ENCODE measurements at places on chromosomes 7 and 10.

DNA sequence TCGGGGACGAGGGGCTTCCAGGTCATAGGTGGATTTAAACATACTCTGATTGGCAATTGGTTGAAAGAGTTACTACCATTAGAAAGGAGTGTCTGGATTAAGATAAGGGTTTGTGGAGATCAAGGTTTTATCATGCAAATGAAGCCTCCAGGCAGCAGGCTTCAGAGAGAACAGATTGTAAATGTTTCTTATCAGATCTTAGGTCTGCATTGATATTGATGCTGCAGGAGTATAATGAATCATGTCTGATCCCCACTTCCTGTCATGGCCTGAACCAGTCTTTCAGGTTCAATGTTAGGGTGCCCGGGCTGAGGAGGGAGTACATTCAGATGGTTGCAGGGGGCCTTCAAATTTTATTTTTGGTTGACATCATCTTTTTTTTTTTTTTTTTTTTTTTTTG is 51.4 kb downstream of the SH3PXD2A start:
- DNase-seq: no peak

- no peak for DNase-seq
These were observed 612.1 kb downstream of the AUTS2 start for GRCh38 chr7:70210200-70210935.

DNA sequence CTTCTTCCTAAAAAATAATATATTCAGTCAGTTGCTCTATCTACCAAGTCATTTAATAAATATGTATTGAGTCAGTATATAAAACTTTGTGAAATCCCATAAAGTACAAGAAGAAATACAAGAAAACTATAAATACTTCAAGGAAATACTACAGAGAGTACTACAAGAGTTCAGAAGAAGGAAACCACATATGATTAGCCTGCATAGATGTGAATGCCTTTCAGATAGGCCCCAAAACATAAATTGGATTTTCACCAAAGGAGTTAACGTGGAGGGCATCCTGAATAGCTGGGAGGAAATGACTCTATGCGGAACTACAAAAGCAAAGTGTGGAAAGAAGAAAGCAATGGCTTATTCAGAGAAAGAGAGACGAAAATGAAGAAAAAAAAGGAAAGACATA is 120.1 kb downstream of the LRRN3 start:
- no peak for DNase-seq

DNA sequence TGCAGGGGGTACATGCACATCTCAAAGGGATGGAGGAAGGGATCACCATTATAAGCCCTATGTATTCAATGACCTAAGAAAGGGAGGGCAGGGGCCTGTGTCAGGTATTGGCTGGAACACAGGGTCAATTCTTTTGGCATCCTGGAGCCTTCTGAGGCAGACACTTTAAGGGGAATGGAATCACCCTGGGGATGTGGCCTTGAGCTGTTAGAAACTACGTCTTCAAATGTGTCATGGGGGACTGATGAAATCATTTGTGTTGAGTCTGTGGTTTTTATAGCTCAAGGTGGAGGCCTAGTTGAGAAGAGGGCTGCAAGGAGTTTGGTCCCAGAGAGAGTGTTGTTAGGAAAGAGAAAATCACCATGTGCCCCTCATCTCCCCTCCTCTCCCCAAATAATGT is 206.1 kb upstream of the CELF2 start:
- no peak for DNase-seq

GRCh38 chr10:90642136-90642535 is 215.7 kb downstream of the HTR7 start:
- no peak for DNase-seq

DNA sequence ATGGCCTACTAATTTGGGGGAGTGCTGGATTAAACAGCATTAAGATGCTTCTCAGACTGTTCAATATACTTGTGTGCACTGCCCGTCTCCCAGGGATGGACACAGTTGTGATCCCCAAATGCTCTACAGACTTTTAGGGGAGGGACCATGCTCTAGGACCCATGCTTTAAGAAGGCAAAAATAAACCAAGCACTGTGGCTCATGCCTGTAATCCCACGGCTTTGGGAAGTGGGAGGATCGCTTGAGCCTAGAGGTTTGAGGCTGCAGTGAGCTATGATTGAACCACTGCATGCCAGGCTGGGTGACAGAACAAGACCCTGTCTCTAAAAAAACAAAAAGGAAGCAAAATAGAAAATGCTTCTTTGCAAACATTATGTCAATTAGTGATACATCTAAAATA is 102.6 kb downstream of the VOPP1 start:
- no peak for DNase-seq

GRCh38 chr10:97099089-97099488 is 86.7 kb downstream of the SLIT1 start:
- DNase-seq: no peak

DNA sequence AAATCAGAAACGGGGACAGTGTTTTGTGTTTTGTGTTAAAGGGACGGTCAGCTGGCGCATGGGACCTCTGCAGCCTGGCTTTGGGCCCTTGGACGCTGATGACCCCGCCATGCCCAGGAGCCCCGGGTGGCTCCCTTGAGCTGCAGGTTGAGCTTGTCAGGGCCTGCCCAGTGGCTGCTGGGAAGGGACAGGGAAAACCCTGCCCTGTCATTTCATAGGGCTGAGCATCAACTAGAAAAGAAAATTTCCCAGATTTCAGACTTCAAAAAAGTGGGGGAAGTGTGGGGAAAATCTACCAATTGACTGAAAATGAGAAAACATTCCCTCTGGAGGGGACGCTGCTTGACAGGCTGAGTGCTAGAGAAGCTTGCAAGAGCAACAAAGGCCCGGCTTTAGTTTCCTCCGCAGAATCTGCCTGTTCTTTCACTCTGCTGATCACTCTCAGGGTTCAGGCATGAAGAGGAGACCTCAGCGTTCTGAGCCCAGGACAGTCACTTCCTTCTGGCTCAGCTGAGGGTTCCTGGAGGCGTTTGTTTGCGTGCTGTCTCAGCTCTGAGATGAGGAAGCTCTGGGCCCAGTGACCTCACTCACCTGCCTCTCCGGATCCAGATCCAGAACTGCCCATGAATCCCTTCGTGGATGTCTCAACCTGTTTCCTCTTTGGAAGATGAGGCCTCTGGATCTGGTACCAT is 18.6 kb upstream of the DNAJB6 start:
- DNase-seq: peak; percentile 17

GRCh38 chr7:1663223-1663622 is 6.9 kb upstream of the ELFN1 start:
- no peak for DNase-seq

DNA sequence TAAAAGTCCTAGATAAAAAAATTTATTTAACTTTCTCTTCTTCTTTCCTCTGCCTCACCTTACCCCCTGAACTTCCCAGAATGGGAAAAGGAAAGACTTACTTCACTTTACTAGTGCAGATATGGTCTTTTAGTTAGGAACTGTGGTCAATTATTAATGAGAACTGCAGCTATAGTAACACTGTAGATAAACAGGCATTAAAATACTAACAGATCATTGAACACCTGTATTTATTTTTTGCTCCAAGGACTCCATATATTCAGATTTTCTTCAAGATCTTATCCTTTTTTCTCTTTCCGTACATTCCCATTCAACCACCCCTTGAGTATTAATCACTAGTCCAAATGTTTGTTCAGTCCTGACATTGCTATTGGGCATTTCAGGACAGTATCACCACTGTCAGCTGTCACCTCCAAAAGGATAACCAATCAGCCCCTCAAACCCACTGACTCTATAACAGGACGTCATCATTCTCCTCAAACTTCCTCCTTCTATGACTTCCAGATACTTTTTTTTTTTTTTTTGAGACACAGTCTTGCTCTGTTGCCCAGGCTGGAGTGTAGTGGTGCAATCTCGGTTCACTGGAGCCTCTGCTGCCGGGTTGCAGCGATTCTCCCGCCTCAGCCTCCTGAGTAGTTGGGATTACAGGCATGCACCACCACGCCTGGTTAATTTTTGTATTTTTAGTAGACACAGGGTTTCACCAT is 4.2 kb downstream of the CPVL start:
- DNase-seq: no peak

- no peak for DNase-seq
These were observed 112.2 kb upstream of the JCAD start for GRCh38 chr10:30171601-30172000.

DNA sequence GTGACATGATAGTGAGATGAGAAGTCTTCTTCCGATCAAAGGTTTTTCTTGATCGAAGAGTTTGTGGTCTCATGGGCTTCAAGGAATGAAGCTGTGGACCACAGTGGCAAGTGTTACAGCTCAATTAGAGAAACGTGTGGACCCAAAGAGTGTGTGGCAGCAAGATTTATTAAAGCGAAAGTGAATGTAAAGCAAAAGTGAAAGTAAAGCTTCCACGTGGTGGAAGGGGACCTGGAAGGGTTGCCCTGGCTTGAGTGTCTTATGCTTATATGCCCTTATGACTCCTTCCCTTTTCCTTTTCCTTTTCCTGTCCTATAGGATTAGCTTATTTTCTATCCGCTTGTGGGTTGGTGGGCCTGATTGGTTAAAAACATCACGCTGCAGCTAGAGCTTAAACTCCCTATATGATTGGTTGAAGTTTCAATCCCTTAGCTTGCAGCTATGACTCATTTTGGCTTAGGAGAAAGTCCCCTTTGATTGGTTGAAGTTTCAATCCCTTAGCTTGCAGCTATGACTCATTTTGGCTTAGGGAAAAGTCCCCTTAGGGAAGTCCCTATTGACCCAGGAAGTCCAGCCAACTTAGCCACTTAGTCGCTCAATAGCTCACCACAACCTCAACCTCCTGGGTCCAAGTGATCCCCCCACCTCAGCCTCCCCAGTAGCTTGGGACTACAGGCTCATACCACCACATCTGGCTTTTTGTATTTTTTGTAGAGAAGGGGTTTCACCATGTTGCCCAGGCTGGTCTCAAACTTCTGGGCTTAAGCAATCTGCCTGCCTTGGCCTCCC is 34.7 kb downstream of the MRPS24 start:
- peak; percentile 28 for DNase-seq

- no peak for DNase-seq
These were observed 12.5 kb upstream of the KCNK18 start for GRCh38 chr10:117184821-117185220.

DNA sequence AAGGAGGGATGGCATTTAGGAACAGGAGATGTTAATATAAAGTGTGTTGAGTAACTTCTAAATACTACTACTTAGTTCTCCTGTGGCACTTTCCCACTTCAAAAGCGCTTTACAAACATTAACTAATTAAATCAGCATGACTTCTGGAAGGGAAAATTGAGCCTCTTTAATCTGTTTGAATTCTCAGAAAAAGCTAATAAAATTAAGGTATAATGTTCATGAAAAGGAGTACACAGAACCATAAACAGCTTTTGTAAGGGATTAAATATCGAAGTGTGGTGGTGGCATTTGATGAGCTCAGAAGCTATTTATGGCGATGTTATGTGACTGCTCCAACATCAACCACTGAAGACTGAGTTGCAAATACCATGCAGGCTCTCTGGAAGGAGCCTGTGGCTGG is 10.2 kb upstream of the VAX1 start:
- DNase-seq: no peak

- DNase-seq: no peak
These were observed 370.2 kb downstream of the SFMBT2 start for GRCh38 chr10:7040681-7041080.

DNA sequence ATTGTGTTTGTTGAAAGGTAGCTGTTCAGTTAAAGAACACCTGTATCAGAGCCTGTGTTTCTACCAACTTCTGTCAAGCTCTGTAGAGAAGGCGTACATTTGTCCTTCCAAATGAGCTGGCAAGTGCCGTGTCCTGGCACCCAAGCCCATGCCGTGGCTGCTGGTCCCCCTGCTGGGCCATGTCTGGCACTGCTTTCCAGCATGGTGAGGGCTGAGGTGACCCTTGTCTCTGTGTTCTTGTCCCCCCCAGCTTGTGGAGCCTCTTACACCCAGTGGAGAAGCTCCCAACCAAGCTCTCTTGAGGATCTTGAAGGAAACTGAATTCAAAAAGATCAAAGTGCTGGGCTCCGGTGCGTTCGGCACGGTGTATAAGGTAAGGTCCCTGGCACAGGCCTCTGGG is 154.9 kb downstream of the EGFR start:
- DNase-seq: no peak

GRCh38 chr7:46208635-46209525 is 287.8 kb upstream of the IGFBP3 start:
- DNase-seq: no peak

DNA sequence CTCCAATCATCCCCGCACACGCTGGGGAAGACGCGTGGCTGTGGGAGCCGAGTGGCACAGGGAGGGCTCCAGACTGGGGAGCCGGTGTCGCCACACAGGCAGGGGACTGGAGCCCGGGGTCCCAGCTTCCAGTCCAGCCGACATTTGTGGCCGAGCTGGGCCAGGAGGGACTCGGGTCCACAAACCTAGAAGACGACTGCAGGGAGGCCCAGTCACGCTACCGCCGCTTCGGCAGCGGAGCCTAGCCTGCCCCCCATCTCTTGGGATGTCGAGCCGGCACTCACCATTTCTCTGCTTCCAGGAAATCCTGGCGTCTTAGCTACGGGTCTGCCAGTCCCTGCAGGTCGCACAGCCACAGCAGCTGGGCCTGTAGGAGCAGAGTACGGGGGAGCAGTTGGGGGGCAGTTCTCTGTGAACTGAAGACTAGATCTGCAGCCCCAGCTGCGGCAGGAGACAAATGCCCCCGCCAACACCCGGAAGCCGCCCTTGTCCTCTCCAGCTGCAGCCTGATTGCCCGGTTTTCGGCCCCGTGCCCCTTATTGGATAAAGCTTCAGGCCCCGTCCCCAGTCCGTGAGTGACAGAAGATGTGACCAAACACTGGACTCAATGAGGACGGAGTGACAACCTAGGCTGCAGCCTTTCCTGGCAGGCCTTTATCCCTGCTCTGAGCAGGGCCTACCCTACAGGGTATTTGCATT is 270.7 kb downstream of the ZNF33B start:
- DNase-seq: no peak

DNA sequence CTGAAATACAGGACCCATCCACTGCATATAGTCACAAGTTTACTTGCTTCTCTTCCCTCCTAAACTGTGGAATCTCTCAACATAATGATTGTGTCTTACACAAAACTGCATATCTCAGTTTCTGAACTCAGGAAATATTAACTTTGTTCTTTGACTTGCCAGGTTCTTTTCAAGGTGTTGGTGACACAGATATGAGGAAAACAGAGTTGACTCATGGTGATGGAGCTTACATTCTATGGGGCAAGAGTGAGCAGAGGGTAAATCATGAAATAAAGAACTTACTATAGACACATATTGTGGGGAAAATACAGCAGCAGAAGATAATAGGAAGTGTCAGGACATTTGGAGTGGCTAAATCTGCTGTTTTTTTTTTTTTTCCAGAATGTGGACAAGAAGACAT is 72.5 kb upstream of the IGFBP3 start:
- no peak for DNase-seq

- DNase-seq: no peak
These were observed 3.7 kb upstream of the IFIT1B start for GRCh38 chr10:89373916-89374711.

- no peak for DNase-seq
These were observed 156.4 kb upstream of the MDFIC start for GRCh38 chr7:114765331-114766040.

GRCh38 chr7:75575488-75576121 is 83.5 kb downstream of the SPDYE5 start:
- DNase-seq: no peak

GRCh38 chr7:14717169-14717568 is 185.4 kb downstream of the DGKB start:
- DNase-seq: no peak

- DNase-seq: no peak
These were observed 141.6 kb downstream of the DGKB start for GRCh38 chr7:14760730-14761478.

- no peak for DNase-seq
These were observed 410.8 kb downstream of the MDFIC start for GRCh38 chr7:115332691-115333090.

- DNase-seq: no peak
These were observed 70.7 kb downstream of the C10orf105 start for GRCh38 chr10:71648933-71649320.

GRCh38 chr7:19333706-19334105 is 188.5 kb upstream of the FERD3L start:
- DNase-seq: no peak
